ENCODE measurements at places on chromosomes 5 and 9.

GRCh38 chr5:72552041-72552557 is 44.9 kb upstream of the ZNF366 start:
- DNase-seq, result no peak

GRCh38 chr5:3607541-3608181 is 12.0 kb downstream of the IRX1 start:
- no peak for DNase-seq

- DNase-seq, result no peak
These were observed 449 bp upstream of the PCSK5 start for GRCh38 chr9:75889977-75890471.

GRCh38 chr9:128408963-128409431 is 11.7 kb upstream of the CERCAM start:
- no peak for DNase-seq

GRCh38 chr5:4015709-4016108 is 420.1 kb downstream of the IRX1 start:
- DNase-seq, result no peak

- no peak for DNase-seq
These were observed 31.0 kb downstream of the TTC1 start for GRCh38 chr5:160039810-160040470.

- no peak for DNase-seq
These were observed 18.7 kb downstream of the PRUNE2 start for GRCh38 chr9:76887003-76887821.

- no peak for DNase-seq
These were observed 25.7 kb downstream of the NPR3 start for GRCh38 chr5:32736842-32737241.

GRCh38 chr9:69273161-69273560 is 51.9 kb upstream of the ENTREP1 start:
- no peak for DNase-seq

GRCh38 chr9:19650312-19650711 is 138.5 kb downstream of the SLC24A2 start:
- DNase-seq, result no peak

- no peak for DNase-seq
These were observed 2.5 kb upstream of the AQP7 start for GRCh38 chr9:33404788-33405362.

GRCh38 chr5:159586921-159587320 is 256.6 kb upstream of the IL12B start:
- no peak for DNase-seq

GRCh38 chr9:18255747-18256146 is 218.2 kb upstream of the ADAMTSL1 start:
- DNase-seq, result no peak

GRCh38 chr5:66118304-66118703 is 25.8 kb upstream of the SREK1 start:
- no peak for DNase-seq

DNA sequence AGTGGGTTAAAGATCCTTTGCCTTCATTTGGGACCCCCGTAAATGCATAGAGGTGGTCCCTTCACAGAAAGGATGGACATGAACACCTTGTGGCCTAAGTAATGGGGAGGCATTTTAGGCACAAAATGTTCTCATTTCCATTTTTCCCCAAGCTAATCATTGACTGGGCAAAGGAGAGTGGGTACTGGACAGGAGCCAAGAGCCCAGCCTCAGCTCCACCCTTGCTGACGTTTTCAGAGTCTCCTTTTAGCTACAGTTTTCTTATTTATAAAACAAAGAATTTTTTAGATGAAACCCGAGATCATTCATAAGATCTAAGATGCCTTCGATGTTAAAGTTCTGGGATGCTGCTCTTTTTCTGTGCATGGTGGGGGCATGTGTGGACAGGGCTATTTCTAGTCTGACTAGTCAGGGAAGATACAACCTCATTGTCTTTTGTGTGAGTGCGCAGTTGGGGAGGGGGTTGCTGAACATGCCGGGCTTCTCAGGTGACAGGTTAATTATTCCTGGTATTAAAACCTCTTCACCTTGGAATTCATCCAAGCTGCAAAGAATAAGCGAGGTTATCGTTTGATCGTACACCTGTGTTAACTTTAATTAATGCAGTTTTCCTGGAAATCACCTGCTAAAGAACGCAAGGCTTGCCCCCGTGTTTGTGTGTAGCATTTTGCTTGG is 48.4 kb downstream of the ADAMTS16 start:
- DNase-seq, result no peak

GRCh38 chr9:136191099-136191959 is 13.6 kb downstream of the LHX3 start:
- DNase-seq, result no peak

GRCh38 chr9:115333277-115334070 is 215.5 kb upstream of the TNC start:
- DNase-seq, result no peak

DNA sequence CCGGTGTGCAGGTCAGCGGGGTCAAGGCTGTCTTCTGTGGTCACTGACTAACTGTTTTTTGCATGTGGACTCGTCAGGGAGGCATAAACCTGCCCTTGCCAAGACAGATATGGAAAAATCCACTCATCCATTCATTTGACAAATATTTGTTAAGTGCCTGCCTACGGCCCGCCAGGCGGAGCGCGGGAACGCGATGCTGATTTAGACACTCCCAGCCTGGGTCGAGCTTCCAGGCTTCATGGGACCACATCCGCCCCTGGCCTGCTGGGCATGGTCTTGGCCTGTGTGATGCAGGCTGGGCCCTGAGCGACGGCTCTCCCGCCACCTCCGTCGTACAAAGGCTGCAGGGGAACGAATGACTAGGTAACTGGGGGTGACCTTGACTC is 18.1 kb downstream of the MYMK start:
- peak; percentile 1 for DNase-seq

GRCh38 chr9:134320868-134321471 is 5.3 kb upstream of the RXRA start:
- DNase-seq, result no peak

- DNase-seq, result no peak
These were observed 311.9 kb upstream of the TRPC7 start for GRCh38 chr5:136677217-136677616.

GRCh38 chr5:93433422-93433821 is 147.6 kb downstream of the NR2F1-AS1 start:
- DNase-seq, result no peak

DNA sequence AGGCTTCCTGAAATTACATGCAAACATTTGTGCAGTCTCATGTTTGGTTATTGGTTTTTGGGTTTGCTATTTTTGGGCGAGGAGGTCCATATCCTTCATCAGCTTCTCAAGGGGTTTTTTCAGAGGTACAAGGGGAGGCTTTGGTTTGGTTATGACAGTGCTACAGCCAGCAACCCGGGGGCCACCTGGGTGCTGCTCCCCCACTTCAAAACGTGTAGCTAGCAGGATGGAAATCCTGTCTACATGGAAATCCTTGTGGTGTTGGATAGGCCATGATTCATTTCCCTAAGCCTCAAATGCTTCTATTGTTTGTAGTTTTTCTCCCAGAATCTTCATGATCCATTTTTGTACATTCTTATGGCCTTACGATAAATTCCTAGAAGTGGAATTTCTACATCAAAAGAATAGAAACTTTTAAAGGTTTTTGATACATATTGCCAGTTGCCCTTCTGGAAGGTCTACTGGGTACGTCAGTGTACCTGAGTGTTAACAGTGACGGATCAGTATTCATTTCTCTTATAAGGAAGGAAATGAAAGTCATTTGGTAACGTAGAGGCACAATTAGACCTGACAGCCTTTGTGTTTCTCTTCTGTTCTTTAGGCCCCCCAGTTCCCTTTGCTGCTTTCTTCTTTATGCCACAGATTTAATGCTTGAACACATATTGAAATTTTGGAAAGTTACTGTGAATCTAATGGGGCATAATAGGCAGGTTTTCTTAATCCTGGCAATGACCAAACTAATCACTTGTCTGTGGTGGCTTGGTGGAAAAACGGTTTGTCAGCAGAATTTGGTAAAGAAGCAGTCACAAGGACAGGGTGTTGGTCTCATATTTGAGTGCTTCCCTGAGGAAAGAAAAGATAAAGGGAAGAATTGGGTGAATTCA is 69.7 kb upstream of the ABL1 start:
- DNase-seq, result no peak

DNA sequence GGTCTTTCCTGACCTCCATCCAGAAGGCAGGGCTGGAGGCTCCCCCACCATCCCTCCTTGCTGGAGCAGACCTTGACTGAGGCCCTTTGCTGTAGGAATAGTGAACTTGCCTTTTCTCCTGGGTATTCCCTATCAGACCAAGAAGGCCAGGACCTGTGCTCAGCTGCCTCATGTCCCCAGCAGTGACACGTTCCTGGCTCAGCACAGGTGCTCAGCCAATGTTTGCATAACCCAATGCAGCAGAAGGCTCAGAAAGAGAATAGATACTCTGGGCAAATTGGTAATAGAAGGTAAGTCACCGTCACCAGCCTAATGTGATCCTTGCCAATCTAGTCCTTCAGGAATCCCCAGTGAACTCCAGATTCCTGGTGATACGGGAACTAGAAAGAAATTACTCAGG is 96.4 kb downstream of the ACTL7B start:
- DNase-seq, result no peak

GRCh38 chr5:173231381-173231766 is 3.6 kb downstream of the NKX2-5 start:
- DNase-seq, result no peak

- DNase-seq, result peak; percentile 63
These were observed 502.5 kb upstream of the ARRDC3 start for GRCh38 chr5:91885291-91886265.

- DNase-seq, result no peak
These were observed 27.0 kb upstream of the C5orf24 start for GRCh38 chr5:134818776-134819175.

DNA sequence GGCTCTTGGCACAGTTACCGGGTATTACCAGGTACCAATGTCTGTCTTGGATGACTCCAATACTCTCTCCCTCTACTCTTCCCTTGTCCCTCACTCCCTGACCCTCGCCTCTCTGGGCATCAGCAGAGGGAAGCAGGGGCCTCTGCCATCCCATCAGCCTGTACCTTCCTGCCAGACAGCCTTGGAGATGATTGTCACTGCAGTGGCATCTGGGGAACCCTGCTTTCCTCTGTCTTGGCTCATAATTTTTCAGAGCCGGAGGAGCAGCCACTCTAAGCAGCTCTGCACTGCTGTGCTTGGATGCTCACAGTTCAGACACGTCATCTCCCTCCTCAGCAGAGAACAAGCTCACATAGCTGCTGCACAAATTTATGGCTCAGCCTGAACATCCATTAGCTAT is 274.1 kb downstream of the SMARCA2 start:
- no peak for DNase-seq

- DNase-seq, result no peak
These were observed 50.1 kb upstream of the SMAD5 start for GRCh38 chr5:136082390-136083193.

DNA sequence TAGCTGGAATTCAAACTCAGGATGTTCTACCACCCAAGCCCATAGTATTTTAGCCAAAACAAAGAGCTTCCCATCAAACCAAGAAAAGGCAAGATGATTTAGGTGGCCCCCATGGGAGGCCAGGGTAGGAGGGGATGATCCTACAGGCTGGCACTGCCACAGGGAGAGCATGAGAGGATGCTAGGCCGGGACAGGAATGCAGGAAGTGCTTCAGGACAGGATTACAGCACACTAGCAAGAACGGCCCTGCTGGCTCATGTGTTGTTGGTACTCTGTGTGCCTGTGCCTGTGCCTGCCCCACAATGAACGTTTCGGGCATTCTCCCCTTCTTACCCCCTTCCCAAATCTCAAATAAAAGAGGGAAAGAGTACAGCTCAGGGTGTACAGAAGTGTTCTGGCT is 110.7 kb upstream of the TRIM32 start:
- no peak for DNase-seq

DNA sequence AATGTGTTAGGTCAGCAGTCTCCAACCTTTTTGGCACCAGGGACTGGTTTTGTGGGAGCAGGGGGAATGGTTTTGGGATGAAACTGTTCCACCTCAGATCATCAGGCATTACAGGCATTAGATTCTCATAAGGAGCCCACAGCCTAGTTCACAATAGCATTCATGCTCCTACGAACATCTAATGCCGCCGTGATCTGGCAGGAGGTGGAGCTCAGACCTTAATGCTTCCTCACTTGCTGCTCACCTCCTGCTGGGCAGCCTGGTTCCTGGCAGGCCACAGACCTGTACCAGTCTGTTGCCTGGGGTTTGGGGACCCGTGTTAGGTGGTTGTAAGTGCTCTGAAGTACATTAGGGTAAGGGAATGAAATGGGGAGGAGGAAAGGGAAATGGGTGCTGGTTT is 9.7 kb upstream of the CTNNA1 start:
- no peak for DNase-seq

- no peak for DNase-seq
These were observed 4.3 kb upstream of the TRIM41 start for GRCh38 chr5:181218795-181219124.

GRCh38 chr5:137405393-137405792 is 93.7 kb downstream of the SPOCK1 start:
- DNase-seq, result no peak

DNA sequence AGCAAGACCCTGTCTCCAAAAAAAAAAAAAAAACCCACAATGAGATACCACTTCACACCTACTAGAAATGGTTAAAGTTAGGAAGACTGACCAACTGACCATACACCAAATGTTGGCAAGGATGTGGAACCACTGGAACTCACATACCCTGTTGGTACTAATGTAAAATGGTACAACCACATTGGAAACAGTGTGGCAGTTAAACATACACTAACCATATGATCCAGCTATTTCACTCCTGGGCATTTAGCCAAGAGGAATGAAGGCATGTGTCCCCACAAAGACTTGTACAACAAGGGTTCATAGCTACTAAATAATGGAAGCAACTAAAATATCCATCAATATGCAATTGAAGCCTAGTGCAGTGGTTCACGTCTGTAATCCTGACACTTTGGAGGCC is 21.3 kb downstream of the NAIF1 start:
- DNase-seq, result no peak

- DNase-seq, result no peak
These were observed 9.4 kb upstream of the PARP8 start for GRCh38 chr5:50657044-50657443.

GRCh38 chr9:15211815-15212495 is 95.1 kb downstream of the TTC39B start:
- DNase-seq, result peak; percentile 74

DNA sequence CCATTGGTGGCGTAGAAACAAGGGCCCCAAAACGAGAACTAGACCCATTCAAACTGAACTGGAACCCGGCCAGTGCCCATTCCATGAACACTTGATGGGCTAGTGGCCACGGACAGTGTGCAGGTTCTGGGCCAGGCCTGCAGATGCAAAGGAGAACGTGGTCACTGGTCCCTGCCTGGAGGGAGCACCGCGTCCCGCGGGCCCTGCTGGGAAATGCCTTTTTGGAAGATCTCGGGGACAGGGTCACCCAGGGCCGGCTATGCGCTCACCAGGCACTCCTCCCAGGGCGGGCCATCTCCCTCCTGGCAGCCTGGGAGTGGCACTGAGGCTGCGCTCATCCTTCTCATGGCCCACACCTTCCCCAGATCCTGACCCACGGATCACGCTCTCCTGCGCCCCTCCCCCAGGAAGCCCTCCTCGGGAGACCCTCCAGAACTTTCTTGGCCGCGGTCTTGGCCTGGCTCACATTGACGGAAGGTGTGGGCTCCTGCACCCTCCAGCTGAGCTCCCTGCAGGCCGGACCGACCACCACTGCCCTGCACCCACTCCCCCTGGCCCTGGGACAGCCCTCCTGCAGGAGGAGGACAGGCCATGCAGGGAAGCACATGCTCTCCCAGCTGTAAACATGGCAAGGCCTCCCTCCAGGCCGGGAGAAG is 2.8 kb upstream of the DIPK1B start:
- DNase-seq, result no peak

Measured in epithelial cell of proximal tubule (primary cell).